ENCODE measurements at places on chromosomes 4 and X.

DNA sequence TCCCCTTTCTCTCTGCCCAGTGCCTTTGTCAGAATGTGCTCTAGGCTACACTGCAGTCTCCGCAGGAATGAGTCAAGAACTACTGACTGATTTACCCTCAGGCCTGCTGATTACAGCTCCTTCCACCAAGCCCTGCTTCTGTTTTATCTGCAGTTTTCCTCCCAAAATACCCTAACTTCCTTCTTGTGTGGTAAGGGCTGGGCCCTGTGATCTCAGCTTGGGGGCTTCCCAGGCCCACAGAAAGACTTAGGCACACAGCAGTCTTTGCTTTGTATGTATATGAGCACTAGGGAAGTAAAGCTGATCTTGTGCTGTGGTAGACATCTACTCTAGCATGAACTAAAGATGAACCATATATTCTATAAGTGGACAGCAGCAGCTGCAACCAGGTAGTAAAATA lies 18.8 kb downstream of the PAK3 start:
- no peak for DNase-seq

DNA sequence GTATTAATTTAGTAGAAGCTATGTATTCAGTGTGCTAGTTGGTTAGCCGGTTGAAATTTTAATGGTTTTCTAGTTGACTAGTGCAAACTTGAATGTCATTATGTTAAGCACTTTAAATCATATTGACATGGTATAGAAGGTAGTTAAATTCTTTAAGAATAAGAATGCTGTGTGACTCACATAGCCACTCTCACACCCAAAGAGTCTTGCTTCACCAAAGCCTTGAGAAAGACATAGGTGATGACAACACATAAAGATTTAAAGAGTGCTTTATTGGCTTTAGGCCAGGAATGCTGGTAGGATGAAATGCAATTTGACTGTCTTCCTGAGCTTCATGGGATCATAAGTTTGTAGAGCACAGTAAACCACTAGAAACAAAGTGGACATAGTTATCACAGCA lies 85.3 kb downstream of the DCAF8L2 start:
- DNase-seq: no peak

GRCh38 chrX:20506739-20507138 lies 240.0 kb upstream of the RPS6KA3 start:
- no peak for DNase-seq

DNA sequence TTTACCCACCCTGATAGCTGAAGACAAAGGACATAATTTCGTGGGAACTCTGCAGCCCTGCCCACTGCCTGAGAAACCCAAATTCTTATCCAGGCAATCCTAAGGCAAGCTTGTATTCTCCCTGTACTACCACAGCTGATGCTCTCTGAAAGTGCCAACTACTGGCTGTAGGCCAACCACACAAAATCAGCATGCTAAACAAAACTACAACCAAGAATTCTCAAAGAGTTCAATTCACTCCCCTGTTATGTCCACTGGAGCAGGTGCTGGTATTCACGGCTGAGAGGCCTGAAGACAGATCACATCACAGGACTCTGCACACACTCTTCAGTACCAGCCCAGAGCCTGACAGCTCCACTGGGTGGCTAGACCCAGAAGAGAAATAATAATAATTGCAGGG lies 375.9 kb upstream of the NDST4 start:
- DNase-seq: no peak

DNA sequence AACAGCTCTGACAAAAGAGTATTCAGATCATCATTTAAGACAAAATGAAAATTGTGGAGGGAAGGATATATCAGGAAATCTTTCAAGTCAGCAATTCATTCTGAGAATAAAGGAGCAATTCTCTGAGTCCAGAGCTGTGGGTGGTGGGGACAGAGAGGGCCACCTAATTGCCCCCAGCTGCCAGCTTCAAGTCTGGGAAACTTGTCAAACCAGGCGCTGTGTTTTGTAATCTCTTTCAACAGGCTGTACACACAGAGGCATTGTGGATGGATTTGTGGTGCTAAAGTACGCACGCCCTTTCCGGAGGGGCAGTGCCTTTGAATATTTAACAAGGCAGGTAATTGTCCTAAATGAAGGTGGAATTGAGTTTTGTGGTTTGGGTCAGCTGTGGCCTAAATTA lies 591.1 kb upstream of the BOD1L1 start:
- DNase-seq: no peak

DNA sequence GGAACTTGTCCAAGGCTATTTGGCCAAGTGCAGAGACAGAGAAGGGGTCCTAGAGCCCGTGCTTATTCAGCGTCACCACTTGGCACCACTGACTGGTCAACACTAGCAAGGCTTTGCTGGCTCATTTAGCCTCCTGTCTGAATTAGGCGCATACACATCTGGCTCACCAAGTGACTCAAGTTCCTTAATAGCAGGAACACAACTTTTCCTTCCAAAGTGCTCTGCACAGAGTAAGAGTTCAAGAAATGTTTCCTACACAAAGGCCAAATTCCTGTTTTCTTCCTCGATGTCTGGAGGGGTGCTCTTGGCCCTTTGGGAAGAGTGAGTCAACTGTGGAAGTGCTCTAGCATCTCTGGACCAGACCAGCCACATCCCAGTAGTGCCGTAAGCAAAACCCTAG lies 26.8 kb upstream of the CENPU start:
- no peak for DNase-seq

- no peak for DNase-seq
These were observed 605.0 kb downstream of the GABRG1 start for GRCh38 chr4:45518832-45519231.

GRCh38 chr4:86264241-86264640 lies 95.6 kb downstream of the MAPK10 start:
- DNase-seq: peak; percentile 19

GRCh38 chr4:164734484-164734883 lies 19.4 kb upstream of the SMIM31 start:
- DNase-seq: no peak

DNA sequence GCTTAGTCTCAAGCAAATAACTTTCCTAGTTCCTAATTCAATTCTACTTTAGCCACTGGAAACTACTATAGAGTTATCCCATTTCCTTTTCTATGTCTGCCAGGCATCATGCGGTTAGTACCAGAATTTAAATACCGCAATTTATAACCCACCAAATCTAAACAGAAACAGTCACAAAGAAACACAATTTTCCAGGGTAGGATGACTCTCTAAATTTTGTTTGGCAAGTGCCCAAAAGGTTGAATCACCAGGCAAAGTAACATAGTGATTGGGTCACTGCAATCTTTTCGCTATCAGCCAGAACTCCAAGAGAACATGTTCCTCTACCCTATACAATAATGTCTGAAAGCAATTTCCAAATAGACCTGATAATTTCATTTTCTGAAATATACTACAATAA lies 240.2 kb upstream of the GRIA3 start:
- DNase-seq: no peak

- DNase-seq: no peak
These were observed 12.5 kb upstream of the SPATA4 start for GRCh38 chr4:176207839-176208238.

GRCh38 chr4:40617872-40618271 lies 11.8 kb downstream of the RBM47 start:
- no peak for DNase-seq

DNA sequence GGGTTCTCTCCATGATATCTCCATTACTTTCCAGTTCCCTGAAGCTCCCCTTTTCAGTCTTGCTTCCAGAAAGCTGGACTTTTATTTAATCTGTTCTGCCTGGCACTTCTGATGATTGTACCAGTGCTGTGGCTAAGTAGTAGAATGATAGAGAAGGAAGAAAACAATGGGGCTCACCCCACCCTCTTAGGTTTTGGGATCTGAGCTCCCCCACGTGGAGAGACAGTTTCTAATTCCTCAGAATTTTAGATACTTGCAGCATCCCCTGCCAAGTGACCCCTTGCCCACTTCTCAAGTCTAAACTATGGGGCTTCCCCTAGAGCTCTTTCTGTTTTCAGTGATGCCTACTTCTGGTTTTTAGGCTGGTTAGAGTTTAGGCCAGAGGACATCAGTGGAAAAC lies 73.9 kb downstream of the GC start:
- no peak for DNase-seq

DNA sequence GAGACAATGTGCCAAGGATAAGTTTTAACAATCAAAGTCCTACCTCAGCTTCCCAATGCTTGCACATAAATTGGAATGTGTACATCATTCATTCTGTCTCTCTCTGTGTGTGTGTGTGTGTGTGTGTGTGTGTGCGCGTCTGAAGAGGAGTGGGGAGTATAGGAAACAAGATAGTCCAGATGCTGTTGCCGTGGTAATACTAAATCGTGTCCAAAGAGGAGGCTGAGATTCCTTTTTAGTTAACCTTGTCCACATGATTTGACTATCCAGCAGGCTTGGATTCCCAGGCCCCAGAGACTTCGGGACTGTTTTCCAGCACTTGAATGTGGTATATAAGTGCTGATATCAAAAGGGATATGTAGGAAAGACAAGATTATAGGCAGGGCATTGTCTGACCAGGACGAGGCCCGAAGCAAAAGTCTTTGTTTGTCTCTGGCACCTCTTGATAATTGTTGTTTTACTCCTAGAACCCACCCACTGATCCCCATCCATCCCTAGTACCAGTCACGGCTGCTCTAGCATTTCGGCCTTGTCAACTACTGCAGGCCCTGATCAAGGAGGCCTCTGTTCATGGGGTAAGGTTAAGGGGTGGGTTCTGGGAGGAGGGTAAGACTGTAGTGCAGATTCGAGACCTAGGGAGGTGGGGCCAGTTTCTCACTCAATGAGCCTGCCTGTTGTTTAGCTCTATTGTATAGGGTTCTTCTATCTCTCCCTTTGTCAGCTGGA lies 3.9 kb downstream of the PLP1 start:
- DNase-seq: no peak

- DNase-seq: no peak
These were observed 6.3 kb downstream of the FNIP2 start for GRCh38 chr4:158775091-158775651.

GRCh38 chr4:103137446-103137827 lies 37.8 kb upstream of the BDH2 start:
- no peak for DNase-seq

- DNase-seq: peak; percentile 33
These were observed 41.3 kb downstream of the DOCK11 start for GRCh38 chrX:118536687-118537461.

GRCh38 chr4:163495900-163496299 lies 1.4 kb downstream of the TMA16 start:
- peak; percentile 31 for DNase-seq
